Motor neuron (in vitro differentiated cells): ENCODE measurements at places on chromosomes 2 and 18.

- ATAC-seq: peak; percentile 56
Measured at GRCh38 chr2:227482638-227483340, 10.8 kb downstream of the AGFG1 start.

- ATAC-seq: no peak
Measured at GRCh38 chr2:26701596-26701995, 9.1 kb downstream of the KCNK3 start.

DNA sequence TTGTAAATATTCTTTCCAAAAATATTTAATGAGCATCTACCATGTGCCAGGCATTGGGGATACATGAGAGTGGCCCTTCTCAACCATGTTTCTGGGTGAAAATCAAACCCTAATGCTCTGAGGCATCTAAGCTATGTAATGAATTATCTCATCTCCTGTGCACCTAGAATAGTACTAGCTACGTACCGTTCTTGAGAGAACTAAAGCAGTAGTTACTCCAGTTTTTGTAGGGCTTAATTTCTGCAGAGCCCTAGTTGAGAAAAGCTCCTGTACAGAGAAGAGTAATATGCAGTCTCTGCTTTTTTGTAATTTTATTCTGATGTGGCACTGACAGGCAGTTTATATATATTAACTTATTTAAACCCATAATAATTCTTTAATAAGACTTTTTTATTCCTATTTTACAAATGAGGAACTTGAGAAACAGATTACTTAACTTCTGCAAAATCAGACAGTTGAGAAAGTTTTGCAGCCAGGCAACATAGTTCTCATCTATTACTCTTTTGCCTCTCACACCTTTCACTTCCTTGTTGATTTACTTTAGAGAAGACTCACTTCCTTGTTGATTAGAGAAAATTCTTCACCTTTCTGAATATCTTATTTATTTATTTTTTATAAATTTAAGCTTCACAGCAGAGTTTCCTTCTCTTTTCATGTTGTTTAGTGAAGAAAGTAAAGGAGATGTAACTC lies 3.1 kb downstream of the SPOPL start:
- ATAC-seq: no peak

- no peak for ATAC-seq
Measured at GRCh38 chr2:145484448-145485097, 964.7 kb upstream of the ZEB2 start.

DNA sequence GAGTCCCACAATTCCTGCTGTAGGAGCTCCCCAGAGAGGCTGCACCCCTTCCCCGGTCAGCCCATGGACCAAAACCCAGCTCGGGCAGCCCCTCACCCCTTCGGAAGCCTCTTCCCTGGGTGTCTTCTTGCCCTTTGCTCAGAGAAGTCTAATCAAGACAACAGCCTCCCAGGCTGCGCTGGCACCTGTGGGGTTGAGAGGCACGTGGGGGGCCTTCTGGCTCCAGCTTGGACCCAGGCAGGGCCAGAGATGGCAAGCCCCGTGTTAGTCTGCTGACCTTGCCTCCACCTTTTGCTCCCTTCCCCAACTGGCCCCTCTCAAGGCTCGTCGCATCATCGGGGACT lies 10.4 kb downstream of the SLC4A3 start:
- no peak for ATAC-seq

DNA sequence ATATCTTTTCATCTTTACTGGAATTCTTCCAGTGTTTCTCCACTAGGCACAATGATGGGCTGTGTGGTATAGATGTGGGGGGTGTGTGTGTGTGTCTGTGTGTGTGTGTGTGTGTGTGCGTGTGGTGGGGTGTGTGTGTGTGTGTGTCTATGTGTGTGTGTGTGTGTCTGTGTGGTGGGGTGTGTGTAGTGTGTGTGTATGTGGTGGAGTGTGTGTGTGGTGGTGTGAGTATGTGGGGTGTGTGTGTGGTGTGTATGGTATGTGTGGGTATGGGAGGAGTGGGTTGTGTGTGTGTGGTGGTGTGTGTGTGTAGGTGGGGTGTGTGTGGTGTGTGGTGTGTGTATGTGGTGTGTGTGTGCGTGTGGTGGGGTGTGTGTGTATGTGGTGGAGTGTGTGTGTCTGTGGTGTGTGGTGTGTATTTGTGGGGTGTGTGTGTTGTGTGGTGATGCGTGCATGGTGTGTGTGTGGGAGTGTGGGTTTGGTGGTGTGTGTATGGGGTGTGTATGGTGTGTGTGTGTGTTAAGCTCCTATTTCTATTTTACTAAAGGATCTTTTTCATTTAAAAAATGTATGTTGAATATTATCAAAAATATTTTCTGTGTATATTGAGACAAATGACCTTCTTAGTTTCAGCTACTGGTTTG lies 84.2 kb downstream of the IRS1 start:
- no peak for ATAC-seq

DNA sequence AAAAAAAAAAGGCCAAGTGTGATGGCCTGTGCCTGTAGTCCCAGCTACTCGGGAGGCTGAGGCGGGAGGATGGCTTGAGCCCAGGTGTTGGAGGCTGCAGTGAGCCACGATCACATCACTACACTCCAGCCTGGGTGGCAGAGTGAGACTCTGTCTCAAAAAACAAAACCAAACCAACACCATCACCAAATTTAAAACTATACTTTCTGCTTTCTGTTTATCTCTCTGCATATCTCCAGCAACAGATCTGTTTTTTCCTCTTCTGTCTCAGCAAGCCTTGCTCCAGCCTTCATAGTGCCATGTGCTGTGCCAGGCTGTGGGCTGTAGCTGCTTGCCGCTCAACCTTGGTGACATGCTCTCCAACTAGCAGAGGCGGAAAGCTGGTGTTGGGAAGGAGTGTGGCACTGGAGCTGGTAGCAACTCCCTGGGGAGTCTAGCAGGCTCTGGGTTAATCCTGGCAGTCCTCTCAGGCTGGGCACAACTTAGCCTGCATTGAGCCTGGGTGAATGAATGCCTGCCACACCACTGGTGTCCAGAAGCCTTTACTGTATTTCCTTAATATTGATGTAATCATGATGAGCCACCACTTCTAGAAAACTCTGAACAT lies 204.1 kb downstream of the LDLRAD4 start:
- no peak for ATAC-seq

GRCh38 chr2:136362676-136363390 lies 244.9 kb upstream of the CXCR4 start:
- no peak for ATAC-seq

GRCh38 chr2:50126845-50127244 lies 905.1 kb downstream of the NRXN1 start:
- ATAC-seq: peak; percentile 86

DNA sequence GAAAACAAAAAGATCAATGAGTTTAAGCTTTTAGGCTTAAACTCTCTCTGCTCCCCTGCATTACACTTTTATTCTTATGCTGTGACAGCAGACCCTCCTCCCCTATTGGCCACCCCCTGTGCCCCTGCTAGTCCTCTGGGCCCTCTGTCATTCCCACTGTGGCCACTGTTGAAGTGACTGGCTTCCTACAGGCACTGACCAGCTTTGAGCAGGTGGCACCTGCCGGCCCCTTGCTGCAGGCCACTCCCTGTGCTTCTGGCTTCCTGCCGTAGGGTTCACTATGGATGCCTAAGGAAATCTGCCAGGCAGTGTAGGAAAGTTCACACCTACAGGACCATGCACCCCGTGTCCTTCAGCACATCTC lies 156.5 kb upstream of the L3MBTL4 start:
- ATAC-seq: no peak

DNA sequence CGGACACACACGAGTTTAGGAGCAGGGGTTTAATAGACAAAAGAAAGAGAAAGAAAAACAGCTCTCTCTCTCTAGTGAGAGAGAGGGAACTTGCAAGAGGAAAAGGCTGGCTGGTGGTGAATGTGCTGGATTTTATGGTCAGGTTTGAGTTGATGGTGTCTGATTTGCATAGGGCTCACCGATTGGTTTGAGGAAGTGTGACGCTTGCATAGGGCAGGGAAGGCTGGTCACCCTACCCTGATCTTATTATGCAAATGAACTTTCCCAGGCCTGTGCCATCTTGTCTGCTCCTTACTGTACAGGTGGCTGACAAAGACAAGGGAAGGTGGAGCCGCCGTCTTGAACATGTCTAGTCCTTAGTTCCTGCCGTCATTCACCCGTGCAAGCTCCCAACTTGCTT lies 408.9 kb downstream of the RIT2 start:
- peak; percentile 99 for ATAC-seq
